ENCODE measurements at places on chromosomes 1 and 21. TPM values are rescaled to one million over a fixed set of nuclear protein-coding genes. Genes with fewer than 3 reads are reported as not detected.

Gene CDCA8
- total RNA-seq = 53.1 TPM

Gene IFI16
- total RNA-seq = 2.6 TPM

Gene PERM1
- total RNA-seq = 0.15 TPM

Gene TNFRSF8
- total RNA-seq = 0.05 TPM

Gene NR0B2
- total RNA-seq = 0.14 TPM

Gene GPR37L1
- 0.14 TPM for total RNA-seq

Gene DPT
- total RNA-seq = not detected

Gene OR2T33
- total RNA-seq = not detected

Gene CACNA1S
- not detected for total RNA-seq

Gene ZNF124
- total RNA-seq = 4.7 TPM

Gene PRAMEF17
- not detected for total RNA-seq

Gene TCEANC2
- total RNA-seq = 2.1 TPM

Gene S100A7A
- not detected for total RNA-seq

Gene CFHR5
- not detected for total RNA-seq

Gene NCF2
- 1.1 TPM for total RNA-seq

Gene SETDB1
- 22.2 TPM for total RNA-seq

Gene WNT2B
- total RNA-seq = 0.21 TPM

Gene ERVH48-1
- not detected for total RNA-seq

Gene ITSN1
- 26.9 TPM for total RNA-seq

Gene ZC3H11A
- 42.5 TPM for total RNA-seq

Gene SELENBP1
- 7.5 TPM for total RNA-seq

Gene OR2L5
- not detected for total RNA-seq

Gene MYOG
- total RNA-seq = not detected

Gene VPS13D
- total RNA-seq = 7.0 TPM

Gene BCL2L15
- total RNA-seq = 0.59 TPM

Gene AGT
- 0.13 TPM for total RNA-seq

Gene CA6
- not detected for total RNA-seq

Gene HES3
- total RNA-seq = not detected

Gene PROK1
- not detected for total RNA-seq

Gene CELA2B
- total RNA-seq = not detected

Gene CSMD2
- not detected for total RNA-seq

Gene SLAMF8
- total RNA-seq = 0.13 TPM

Gene LTN1
- total RNA-seq = 6.2 TPM

Gene PGLYRP3
- total RNA-seq = not detected

Gene KIF17
- 2.4 TPM for total RNA-seq

Data from A549 treated with Hydrocortisone at 1 μM for 4 hours (cell line).